H1 (cell line): ENCODE measurements at places on chromosomes 13 and 19.

DNA sequence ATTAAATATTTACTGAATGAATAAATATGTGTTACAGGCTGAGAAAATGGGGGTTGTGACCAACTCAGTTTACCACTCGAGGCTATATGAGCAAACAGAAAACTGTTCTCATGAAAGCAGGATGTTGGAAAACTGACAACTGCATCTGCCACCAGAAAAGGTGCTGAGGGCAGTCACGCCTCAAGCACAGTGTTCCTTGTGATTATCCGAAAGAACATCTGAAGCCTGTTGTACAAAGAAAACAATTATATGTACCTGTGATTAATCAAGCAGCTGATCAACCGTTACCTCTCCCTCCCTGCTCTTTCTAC lies 6.2 kb upstream of the KLK13 start:
- no peak for DNase-seq

DNA sequence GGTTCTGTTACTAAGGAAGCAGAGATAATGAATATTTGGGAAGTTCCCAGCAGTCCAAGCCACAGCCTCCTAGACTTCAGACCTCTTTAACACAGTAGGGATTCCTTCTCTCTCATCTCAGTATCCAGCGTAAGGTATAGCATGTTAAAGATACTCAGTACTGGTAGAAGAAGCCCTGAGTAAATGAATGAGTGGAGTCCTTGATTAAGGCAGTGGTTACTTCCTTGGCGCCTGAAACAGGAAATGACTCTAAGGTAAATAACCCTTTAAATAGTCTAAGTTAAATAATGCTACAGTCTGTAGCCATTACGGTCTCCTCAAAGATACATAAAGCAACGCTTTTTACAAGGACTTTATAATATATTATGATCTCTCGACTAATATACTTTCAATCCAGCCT lies 650.8 kb upstream of the MIR17HG start:
- no peak for DNase-seq

GRCh38 chr19:37468961-37469777 lies at the start of gene ZNF570:
Gene ZNF570 (plus strand): TSS chr19:37469356. CDS start chr19:37470355, 999 bp downstream.
- peak; percentile 59 for DNase-seq

DNA sequence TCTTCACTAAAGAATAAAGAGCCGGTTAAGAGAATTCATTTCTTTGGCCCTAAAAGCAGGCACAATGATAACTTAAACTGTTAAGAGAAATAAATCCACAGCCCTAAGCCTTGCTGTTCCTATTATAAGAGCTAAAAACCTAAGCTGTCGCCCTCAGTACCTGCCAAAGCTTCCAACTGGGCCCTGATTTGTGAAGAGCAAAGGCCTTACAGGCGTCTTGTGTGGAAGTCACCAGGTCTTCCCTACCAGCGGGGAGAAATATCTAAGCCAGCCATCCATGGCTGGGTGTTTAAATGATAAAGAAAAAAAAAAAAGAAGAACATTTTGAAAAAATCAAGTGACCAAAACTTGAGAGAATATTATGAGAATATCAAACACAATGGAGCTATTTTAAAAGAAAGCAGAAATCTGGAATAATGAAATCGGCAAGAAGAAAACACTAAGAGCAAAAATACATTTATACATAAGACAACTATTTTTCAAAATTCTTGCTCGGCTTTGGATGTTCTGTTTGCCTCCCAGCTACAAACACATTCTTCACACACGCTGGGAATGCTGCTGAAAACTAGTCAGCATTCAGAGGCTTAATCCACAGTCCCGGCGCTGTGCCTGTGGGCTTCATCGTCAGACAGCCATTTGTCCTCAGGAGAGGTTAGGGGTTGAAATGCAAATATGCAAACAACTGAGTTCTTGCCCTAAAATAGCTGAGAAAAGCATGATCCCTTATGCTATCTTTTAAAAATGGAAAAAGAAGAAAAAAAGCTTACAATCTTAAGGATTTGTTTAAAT lies 89.8 kb upstream of the LSM14A start:
- peak; percentile 21 for DNase-seq

GRCh38 chr19:7500811-7501450 lies 12.1 kb upstream of the PEX11G start:
- DNase-seq, result peak; percentile 60

DNA sequence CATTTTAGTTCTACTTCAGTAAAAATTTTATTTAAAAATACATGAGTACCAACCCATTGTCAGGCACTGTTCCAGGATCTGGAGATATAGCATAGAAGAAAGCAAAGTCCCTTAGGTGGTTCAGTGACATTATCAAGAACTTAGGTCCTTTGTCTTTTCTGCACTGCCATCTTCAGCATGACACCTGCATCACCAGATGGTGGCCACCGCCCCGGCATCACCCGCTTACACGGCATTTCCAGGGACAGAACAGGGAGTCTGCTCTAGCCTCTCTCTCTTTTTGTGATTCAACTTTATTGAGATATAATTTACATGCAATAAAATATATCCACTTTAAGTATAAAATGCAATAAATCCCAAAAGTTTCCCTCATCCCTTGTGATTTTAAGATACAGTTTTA lies 23.5 kb downstream of the DYRK1B start:
- no peak for DNase-seq

GRCh38 chr13:74683411-74683810 lies 549.2 kb upstream of the KLF12 start:
- DNase-seq, result no peak

- DNase-seq, result no peak
Measured at GRCh38 chr19:1286487-1287353, 1.0 kb downstream of the EFNA2 start.

DNA sequence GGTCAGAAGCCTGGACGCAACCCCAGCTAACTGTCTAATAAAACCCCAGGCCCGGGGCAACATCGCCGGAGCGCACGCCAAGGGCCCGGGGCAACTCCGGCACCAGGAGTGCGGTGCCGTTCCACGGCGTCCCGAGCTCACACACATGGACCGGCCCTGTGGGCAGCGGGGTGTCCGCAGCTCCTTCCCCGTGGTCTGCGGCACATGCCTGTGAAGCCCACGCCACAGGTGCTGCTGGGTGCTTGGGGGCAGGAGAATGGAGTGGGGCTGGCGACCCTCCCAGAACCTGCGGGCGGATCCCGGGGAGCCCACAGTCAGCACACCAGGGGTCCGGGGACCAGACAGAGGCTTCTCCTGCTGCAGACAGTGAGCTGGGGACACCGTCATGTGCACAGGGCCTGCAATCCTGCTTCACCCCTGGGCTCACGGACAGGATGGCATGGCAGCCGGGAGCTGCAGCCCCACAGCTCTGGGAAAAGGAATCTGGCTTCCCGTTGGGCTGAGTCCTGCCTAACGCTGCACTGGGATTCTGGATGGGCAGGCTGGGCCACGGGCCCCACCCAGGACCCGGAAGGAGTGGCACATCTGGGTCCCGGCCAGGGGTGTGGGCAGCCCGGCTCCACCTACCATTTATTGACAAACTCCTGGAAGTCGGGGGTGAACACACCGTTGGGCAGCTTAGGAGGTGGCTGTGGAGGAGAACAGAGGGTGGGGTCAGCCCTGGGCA lies 28.2 kb upstream of the ZBTB7A start:
- no peak for DNase-seq

DNA sequence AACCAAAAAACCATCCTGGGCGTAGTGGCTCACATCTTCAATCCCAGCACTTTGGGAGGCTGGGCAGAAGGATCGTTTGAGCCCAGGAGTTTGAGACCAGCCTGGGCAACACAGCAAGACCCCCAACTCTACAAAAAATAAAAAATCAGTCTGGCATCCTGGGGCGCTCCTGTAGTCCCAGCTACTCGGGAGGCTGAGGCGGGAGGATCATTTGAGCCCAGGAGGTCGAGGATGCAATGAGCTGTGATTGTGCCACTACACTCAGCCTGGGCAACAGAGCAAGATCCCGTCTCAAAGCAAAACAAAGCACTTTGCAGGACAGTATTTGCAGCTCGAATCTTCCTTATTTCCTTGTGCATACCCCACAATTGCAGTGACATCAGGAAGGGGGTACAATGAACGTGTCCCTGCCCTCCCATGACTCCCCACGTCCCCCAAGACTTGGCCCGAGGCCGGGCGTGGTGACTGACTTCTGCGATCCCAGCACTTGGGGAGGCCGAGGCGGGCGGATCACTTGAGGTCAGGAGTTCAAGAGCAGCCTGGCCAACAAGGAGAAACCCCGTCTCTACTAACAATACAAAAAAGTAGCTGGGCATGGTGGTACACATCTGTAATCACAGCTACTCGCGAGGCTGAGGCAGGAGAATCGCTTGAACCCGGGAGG lies 870 bp downstream of the NDUFB7 start:
- no peak for DNase-seq

GRCh38 chr13:32031815-32032370 lies 319 bp downstream of the FRY start:
- DNase-seq, result no peak

- no peak for DNase-seq
Measured at GRCh38 chr13:25112695-25113255, 16.8 kb downstream of the PABPC3 start.

DNA sequence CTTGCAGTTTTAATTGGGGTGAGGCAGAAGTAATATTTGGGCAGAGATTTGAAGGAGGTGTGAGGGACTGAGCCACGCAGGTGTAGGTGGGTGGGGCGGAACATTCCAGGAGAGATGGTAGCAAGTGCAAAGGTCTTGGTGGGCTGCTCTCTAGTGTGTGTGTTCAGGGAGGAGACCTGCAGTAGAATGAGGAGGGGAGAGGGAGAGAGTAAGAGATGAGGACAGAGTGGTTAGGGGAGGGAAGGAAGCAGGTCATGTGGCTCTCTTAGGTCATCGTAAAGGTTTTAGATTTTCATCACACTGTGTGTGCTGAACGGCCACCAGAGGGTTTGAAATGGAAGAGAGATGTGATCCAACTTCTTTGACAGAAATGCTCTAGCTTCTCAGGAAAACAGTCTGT lies 33.5 kb downstream of the WASF3 start:
- no peak for DNase-seq

GRCh38 chr19:7674010-7675005 lies 2.6 kb upstream of the MCEMP1 start:
- DNase-seq, result no peak

DNA sequence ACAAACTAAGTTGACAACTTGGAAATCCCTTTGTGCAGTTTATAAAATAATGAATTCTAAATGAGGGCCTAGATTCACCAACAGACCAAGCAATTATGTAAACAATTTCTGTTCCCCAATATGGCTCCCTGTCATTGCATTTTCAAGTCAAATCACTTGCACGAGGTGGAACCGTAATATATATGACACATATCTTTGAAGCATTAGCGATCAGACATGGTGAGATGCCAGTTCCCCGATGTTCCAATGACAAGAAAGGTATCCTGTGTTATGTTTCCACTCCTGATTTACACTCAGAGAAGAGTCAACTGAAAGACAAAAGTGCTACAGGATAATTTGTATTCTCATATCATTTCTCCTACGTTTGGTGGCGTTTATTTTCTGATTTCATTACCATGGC lies 108.5 kb upstream of the TDRD3 start:
- DNase-seq, result no peak

DNA sequence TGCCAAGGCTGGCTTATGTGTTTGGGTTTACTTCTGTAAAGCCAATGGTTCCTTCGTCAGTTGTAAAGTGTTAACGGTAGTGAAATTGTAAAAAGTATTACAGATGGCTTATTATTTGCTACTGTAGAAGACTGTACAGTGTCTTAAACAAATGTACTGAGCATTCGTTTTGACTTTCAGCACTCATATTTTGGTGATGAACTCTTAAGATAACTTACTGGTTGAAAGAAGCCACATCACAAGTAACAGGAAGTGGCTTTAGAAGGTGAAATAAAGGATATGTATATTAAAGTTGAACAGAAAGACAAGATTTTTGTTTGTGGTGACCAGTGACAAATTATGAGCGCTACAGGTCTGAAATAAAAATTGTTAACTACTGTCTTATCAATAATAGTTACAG lies 64.2 kb downstream of the URI1 start:
- no peak for DNase-seq

- no peak for DNase-seq
Measured at GRCh38 chr13:111252446-111253364, 67.7 kb upstream of the TEX29 start.

- DNase-seq, result no peak
Measured at GRCh38 chr19:42345191-42345812, 19.9 kb downstream of the MEGF8 start.

DNA sequence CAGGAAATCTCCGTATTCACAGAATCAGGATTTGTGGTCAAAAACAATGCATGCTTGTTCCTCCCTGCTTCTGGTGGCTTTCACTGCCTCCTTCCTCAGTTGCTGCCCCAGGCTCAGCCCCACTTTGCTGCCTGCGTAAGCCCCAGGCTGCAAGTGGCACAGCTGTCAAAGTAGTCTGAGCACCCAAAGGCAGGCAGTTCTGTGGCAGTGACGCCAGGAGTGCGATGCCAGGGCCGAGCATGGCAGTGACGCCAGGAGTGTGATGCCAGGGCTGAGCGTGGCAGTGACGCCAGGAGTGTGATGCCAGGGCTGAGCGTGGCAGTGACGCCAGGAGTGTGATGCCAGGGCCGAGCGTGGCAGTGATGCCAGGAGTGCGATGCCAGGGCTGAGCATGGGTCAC lies 77.3 kb upstream of the GPR183 start:
- DNase-seq, result peak; percentile 30

DNA sequence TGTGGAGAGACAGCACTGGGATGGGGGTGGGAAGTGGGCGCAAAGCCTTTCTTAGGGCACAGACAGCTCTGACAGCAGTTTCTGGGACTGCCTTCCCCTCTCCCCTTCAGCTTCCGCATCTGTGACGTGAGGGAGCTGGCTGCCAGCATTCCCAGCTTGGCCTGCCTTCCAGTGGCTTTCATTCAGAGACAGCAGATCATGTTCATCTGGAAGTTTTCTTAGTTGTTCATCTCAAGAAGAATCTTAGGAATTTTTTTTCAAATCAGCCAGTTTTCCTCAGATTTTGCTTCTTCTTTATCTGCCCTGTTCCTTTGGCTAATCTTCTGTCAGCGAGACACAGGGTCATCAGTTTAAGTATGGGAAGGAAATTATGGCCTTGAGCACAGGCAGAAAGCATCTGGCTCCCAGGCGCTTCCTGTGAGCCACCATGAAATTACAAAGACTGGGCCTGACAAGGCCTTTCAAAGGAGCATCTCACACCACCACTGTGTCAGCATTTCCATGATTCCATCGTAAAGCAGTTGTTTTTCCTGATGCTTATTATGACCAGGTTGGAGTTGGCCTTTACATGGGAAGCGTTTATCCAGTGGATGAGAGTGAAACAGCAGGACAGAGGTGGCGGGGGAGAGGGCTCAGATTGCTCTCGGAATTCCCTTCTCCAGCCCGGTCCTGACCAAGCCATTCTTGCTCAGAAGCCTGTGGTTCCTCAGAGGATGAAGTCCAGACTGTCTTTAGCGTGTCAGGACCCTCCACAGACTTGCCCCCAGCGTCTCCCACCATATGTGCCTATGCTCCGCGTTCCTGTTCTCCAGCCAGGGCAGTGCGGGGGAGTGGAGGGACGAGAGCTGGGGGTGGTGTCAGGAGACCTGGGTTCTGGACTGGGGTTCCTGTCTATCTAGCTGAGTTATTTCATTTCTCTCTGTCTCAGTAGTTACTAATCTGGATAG lies 43.6 kb downstream of the ARHGAP35 start:
- DNase-seq, result no peak
